ENCODE measurements at places on chromosomes 11 and 22.

- DNase-seq = no peak
These were observed 326.4 kb downstream of the GUCY1A2 start for GRCh38 chr11:106691807-106692365.

DNA sequence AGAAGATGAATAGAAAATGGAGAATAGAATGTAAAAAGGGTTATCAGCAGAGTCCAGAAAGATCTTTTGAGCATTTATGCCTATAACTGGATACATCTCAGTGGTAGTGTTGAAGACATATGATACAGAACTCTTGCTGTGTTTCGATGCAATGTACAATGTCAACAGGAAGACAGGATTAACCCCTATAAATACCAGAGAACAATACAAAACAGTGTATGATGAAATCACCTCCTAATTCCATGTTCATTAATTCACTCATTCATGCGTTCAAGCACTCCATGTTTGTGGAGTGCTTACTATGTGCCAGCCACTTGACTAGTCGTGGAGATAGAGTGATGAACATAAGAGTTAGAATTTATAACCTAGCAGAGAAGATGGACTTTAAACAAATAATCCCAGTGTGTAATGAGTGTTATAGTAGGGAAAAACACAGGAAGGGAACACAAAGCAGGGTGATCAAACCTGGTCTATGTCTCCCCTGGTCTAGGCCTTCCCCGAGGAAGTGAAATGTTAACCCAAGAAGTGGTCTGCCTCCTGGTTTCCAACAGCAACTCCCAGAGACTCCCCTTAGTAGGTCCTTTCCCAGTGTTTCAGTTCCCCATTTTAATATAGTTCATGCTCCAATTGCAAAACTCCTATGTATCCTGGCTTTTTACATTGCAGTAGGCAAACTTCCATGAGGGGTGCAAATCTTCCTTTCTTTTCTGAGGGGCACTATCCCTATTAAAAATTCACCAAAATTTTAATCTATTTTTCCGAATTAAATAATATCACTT, 9.1 kb upstream of the SESN3 start:
- DNase-seq = no peak

DNA sequence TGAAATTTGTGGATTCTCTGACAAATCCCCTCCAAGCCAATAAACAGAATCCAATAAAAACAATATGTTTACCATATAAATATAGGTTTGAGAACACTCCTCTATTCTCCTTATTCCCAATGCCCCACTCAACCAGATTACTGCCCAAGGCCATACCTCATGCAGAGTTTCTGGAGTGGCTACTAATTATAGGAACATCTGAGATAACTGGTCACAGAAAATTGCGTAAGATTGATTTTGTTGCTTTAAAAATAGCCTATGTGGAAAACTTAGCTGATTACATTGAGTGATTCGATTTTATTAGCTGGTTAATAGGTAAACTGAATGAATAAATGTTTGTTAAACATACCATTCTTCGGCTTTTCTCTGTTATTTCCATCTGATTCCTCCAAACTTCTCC, 48.0 kb downstream of the ME3 start:
- peak; percentile 2 for DNase-seq

DNA sequence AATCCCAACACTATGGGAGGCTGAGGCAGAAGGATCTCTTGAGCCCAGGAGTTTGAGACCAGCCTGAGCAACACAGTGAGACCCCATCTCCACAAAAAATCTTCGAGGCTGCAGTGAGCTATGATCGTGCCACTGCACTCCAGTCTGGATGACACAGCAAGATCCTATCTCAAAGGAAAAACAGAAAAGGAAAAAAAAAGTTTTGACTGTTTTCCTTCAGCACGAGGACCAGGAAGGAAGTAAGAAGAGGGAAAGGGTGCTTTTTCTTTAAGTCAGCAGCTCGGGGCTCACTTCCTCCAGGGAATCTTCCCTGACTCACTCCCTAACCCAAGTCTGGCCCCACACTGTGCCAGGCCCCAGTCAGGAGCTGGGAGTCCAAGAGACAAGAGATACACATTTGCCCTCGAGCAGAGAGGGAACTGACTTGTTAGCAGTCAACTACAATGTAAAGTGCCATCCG, 14.2 kb downstream of the ARRB1 start:
- no peak for DNase-seq

- no peak for DNase-seq
These were observed 3.8 kb downstream of the OSBPL5 start for GRCh38 chr11:3161309-3161708.

DNA sequence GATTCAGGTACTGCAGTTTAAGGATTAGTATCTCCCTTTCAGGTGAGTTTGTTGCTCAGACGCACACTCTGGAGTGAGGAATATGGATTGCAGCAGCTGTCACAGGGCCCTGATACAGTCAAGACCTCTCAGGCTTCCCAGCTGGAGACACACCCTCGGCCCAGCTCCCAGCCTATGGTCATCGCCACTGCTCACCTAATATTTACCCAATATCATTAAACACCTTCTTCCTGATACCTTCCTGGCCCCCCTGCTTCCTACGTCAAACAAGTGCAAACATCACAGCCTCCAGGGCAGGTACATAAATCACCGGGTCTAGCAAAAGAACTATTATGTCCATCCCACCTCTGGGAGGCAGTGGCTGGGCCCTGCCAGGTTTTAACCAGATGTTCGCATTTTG, 213.3 kb downstream of the MN1 start:
- no peak for DNase-seq

DNA sequence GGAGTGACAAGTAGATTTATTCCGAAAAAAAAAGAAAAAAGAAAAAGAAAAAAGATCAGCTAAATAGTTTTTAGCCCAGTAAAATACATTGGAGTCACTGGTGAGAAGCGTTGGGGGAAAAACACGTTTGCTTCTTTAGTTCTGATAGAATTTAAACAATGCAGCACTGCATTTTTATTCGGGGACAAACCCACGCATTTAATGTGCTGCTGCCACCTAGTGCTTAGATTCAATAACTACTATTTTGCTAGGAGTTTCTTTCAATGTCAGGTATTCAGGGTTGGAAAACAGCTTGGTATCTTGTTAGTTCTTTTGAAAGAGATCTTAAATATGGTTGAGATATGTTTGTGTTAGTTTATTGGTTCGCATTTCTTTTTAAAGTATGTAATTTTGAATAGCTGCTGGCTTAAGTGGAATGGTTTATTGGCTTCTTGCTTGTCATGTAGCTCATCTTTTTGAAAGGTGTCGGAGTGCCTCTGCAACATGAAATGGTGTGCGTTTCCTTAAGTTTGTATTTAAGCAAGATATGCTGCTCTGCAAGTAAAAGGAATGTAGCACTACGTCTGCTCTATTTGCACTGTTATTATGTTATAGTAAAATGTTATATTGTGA, 41.9 kb downstream of the SVIP start:
- DNase-seq = peak; percentile 71

DNA sequence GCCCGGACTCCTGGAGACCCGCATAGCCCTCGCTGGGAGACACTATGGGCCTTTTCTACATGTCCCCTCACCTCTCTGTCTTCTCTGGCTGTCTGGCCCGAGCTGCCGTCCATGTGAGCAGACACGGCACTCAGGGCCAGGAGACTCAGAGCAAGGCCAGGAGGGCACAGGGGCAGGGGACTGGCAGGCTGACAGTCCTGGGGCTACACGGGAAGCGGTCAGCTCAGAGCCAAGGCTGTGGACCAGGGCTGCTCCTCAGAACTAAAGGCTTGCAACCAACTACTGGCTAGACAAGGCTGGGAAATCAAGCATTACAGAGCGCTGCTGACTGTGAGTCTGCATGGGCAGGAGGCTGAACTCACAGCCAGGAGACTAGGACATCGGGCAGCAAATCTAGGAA, 56.1 kb upstream of the CDON start:
- no peak for DNase-seq

DNA sequence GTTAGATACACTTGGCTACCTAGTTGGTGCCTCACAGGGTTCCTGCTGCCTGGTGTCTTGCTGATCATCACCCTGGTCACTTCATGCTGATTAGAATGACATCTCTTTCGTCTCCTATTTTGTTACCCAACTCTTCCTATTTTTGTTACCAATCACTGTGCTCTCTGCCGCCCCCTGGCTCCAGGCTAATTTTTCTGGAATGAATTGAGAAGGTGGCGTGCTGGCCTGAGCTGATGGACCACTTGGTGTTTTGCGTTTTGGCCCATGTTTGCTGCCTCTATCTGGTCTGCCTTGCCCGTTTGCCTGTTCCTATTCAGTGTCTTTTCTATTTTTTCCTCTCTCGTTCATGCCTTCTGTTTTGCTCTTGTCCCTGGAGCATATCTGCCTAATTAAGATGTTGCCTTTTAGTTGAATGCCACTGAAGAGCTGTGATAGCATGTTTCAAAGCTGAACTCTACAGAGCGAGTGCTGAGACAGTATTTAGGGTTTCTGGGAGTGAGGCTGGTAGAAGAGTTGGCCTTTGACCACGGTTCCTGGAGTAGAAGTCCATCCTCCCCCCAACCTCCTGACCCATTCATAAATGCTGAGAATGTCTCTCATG, 5.9 kb upstream of the ATF4 start:
- peak; percentile 29 for DNase-seq

DNA sequence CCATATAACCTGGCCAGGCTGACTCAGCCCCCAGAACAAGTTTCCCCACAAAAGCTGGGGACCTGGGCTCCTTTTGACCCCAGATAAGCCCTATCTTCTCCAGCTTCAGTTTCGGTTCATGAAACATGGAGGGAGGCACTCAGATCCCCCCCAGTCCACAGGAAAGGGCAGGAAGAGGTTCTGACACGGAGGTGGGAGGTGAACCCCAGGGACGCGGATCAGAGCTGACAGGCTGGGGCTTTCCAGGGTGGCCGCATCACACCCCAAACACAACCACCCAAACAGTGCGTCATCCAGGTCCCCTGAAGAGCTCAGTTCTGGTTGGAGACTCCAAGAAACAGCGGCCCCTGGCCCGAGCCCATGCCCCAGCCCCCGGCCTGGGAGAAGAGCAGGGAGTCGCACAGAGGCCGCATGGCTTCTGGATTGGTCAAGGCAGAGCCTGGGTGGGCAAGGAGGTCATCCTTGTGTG, 44.3 kb upstream of the A4GALT start:
- DNase-seq = no peak

DNA sequence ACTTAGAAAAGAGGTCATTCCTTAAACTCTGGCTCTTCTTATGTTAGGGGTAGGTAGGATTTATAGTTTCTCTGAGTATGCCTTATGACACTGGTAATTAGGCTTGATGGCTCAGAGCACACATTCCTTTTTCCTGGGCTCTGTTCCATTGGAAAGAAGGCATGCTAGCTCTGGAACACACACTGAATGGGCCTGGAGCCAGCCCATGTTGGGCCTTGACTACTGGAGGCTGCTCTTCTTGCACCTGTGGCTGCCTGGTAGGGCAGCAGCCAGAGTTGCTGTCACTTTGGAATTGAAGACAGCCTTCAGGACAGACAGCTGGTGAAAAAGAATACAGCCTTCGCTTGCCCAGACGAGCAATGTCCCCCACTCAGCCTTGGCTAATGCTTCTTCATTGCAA, 18.2 kb downstream of the MCAM start:
- DNase-seq = no peak

DNA sequence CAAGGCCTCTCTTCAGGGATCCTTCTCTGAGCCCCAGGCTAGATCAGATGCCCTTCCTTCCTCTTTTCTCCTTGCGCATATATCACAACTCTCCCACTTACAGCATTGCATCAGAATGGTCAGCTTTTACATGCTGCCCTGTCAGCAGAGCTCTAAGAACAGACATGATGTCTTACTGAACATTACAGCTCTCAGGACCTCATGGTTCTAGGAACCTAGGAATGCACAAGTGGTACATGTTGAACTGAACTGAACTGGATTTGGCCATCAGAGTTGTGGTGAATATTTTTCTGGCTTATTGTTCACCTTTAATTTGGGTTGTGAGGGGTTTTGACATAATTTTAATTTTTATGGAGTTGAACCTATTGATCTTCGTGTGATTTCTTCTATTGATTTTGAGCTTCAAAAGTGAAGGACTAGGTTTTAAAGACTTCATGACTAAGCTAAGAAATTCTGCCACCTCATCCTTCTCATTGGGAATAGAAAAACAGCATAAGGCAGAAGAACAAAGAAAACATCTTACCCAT, 37.7 kb upstream of the SPON1 start:
- DNase-seq = no peak

DNA sequence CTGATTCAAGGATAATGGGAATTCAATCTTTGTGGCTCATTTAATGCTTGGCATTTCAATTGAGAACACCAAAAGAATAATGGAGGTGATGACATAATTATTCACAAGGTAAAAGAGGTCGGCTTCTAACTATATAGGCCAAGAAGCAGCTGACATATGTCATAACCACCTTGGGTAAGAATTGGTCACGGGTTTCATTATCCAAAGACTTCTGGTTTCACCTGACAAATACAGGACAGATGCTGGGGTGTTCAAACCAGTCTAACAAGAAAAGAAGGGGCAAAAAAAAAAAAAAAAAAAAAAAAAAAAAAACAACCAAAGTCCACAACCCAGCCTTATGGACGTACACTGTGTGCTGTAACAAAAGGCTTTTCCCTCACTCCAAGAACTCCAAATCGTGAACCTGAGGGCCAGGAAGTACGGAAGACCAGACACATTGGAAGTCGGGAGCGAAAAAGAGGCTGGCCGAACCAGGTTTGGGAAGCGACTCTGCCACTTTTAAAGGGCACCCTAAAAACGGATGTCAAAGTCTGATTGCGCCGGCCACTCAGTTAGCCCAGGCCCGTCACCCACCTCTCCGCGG, 385 bp downstream of the HARBI1 start:
- no peak for DNase-seq

DNA sequence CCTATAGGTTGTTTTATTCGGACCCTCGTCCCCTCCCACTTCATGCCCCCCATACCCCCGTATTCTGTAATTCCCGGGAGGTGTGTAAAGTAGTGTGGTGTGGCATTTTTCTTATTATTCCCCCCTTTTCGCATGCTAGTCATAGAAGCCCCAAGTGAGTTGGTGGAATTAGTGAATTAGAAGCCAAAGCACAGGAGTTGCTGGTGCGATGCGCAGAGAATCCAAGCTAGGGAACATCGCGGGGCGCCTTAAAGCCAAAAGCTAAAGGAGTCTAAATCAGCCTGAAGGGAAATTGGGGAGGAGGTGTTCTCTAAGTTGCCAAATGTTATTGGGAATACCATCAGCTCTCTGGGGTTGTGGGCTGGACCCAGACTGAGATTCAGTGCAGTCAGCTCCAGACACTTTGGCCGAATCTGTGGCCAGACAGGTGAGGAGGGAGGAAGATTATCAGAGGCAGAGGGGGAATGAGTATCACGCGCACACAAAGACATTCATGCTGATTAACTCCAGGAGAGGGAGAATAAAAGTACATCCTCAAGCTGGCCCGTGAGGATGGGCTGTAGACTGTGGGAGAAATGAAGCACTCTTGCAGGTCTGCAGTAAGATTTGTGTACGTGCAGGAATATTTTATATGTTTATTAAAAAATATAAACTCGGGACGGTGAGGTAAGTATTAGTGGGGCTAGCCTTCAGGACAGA, 102.8 kb upstream of the HSD17B12 start:
- no peak for DNase-seq

- DNase-seq = no peak
These were observed 30.9 kb downstream of the EIF3F start for GRCh38 chr11:8017894-8018483.
